Left colon (tissue), 2 donors: ENCODE measurements at places on chromosomes 1 and 21. TPM values are rescaled to one million over a fixed set of nuclear protein-coding genes. Genes with fewer than 3 reads are reported as not detected.

GRCh38 chr1:55043011-55043410 is 3.7 kb downstream of the PCSK9 start:
- no peak for DNase-seq

GRCh38 chr21:31644643-31645042 is 14.8 kb upstream of the SOD1 start:
- peak; percentile 62 for DNase-seq

DNA sequence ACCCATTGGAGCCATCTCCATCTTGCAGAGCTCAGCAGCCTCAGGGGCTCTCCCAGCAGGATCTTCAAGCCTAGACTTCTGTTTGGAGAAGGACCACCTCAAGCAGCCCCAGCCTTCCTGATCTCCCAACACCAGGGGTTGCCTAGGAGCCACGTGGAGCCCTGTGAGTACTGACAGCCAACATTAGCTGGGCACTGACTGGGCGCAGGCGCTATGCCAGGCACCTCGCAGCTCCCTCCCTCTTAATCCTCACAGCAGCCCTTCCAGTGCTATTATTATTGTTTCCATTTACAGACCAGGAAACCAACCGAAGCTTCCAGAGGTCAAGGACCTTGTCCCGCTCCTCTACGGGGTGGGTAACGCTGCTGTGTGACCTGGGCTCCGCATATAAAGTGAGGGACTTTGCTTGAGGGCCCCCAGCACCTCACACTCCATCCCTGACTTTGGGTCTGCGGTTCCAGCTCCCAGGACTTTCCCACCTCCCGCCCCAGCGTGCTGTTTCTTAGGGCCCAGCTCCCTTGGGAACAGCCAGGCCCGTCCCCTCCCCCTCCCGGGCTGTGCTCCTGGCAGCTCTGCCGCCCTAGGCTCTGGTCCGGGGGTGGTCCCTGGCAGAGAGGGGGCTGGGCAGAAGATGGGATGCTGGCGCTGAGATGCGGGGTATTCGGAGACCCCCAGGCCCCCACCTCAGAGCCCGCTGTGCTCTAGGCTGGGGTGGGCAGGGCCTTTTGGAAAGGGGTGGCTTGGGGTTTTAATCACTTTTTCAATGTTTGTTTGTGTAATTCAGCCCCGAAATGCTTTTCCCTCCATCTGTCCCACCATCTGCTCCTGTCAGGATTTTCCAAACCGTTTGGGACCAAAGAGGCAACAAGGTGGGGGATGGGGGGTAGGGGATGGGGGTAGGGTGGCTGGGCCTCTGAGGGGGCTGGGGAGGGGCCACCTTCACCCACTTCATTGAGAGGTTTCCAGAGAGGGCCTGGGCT is 4.1 kb upstream of the HPCA start:
- DNase-seq = no peak

GRCh38 chr1:113223546-113223945 is 150.5 kb downstream of the LRIG2 start:
- no peak for DNase-seq

DNA sequence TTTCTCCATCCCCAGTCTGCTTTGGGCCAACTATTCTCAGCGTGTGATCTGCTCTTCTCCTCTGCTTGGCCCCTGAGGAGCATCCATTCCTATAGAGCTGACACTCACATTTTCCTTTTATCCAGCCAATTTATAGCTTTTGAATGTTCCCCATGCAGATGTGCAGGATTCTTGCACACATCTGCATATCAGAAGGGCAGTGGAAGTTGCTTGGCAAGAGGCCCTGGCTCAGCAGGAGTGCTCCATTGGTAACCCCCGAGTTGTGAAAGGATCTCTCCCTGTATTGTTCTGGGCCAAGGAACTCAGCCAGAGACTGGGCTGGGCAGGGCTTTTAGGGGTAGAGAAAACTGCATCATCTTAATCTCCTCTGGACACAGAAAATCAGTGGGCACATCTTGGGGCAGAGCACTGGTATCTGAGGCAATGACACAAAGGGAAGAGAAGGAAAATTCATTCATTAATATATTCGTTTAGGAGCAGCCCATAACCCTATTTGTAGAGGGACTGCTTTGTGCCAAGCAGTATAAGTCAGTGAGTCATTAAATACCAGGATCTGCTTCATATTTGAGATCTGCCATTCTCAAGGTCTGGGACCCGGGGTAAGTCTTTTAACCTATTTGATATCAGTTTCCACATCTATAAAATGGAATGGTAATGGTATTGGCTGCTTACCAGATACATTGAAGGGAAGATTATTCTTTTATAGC is 31.0 kb upstream of the BEND5 start:
- no peak for DNase-seq

DNA sequence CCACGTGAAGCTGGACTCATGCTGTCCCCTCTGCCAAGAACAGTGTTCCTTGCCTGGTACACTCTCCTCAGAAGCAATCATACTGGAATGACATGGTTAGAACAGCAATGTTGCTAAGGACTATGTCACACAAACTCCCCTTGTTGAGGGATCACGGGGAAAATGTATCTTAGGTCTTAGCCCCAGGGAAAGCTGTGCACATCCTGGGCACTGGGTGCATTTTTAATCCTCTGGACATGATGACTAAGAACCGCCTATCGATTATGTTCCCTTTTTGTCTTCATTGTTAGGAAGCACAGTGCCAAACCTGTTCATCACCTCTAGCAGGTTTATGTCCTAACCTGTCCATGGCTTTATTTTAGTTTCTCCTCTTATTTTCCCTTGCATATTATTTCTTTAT is 115.1 kb downstream of the HIVEP3 start:
- no peak for DNase-seq

DNA sequence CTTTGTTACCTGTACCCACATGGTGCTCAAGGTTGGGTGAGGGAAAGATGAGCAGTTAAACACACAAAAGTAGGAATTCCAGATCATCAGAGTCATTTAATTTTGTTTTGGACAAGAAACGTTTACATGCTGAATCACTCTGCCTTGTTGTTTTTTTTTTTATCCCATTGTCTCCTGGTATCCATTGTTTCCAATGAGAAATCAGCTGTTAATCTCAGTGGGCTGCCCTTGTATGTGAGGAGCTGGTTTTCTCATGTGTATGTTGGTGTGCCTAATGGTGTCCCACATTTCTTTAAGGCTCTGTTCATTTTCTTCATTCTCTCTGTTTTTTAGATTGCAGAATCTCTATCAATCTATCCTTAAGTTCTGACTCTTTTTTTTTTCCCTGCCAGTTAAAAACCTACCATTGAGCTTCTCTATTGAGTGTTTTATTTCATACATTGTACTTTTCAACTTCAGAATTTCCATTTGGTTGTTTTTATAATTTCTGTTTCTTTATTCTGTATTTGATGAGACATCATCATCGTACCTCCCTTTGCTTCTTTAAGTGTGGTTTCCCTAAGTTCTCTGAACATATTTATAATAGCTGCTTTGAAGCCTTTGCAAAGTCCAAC is 8.8 kb upstream of the OBSCN start:
- no peak for DNase-seq

DNA sequence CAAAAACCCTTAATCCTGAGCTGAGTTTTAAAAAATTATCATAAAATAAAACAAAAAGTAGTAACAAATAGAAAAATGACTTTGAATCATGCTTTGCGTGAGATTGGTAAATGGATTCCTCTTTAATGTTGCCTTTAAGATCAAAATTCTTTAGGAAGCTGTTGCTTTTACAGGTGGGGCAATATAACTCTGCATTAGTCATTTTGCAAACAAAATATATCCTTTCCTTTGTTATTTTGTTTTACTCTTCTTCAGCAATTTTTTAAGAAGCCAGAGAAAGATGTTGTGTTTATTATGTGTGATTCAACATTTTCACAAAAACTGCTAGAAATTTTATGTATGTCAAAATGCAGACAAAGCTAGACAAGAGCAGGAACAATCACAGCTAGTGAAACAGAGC is 50.0 kb downstream of the MARK1 start:
- no peak for DNase-seq

DNA sequence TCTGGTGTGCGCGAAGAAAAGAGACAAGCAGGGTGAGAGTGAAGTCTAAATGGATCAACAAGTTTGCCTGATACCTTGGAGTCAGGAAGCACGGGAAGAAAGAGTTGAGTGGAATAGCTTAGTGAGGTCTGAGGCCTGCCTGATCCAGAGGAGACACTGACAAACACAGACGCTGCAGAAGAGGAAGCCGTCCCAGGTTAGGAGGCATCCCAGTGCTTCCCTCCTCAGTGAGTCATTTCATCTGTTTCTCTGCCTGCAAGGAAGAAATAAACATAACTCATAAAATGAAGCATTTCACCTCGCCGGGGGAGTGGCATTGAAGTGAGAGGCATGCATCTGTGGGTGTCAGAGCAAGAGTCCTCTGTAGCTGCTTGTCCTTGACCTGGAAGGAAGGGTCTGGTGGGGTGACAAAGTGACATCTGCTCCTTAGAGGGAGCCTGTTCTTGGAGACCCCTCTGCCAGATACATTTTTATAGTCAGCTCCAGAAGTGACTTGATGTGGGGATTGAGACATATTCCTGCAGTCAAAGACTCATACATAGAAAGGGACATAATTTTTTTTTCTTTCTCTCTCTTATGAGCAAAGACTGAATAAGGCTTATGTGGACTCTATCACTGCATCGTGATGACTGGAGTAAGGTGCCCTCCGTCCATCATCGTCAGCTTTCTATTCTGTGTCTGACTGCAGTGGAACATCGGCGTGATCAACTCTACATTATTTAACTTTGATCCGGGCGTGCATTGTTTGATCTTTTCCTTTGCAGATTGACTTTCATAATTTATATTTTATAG is 256.7 kb downstream of the KIF26B start:
- DNase-seq = no peak

DNA sequence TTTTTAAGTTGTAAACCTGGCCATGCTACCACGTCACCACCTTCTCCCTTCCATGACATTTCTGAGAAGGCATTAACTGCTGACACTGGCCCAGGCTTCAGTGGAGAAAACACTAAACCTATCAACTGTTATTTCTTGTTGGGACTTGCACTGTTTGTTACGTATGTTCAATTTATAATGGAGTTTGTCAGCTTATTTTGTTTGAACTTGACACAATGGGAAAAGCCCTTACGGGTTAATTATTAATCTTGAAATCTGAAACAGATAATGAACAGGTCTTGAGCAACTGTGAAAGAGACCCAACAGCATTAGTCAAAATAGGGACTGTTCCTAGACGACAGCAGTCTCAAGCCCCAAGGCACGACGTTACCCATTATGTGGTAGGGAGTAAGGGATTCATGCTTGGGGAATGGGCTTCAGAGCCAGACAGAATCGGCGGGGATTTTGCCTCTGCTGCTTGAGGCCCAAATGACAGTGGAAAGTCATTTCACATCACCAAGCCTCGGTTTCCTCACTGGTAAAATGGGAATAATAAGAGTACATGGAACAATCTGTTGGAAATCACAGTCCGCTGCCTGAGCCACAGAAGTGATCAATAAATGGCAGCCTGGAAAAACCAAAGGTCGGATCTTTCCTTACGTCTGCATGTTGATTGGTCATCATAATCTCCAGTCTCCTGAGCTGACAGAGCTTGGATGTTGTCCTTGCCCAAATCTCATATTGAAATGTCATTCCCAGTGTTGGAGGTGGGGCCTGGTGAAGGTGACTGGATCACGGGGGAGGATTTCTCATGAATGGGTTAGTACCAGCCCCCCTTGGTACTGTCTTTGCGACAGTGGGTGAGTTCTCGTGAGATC is 44.5 kb downstream of the TIAM1 start:
- no peak for DNase-seq

GRCh38 chr21:30838536-30838935 is 9.0 kb upstream of the KRTAP7-1 start:
- no peak for DNase-seq

- no peak for DNase-seq
Measured at GRCh38 chr1:35555601-35556477, 1.4 kb downstream of the KIAA0319L start.

The F3 gene
- total RNA-seq = 44.4 TPM

The SPRR2G gene
- not detected for total RNA-seq

The PTGFR gene
- 0.87 TPM for total RNA-seq

The SYTL1 gene
- 15.2 TPM for total RNA-seq
